Activated naive CD4-positive, alpha-beta T cell treated with anti-CD3 and anti-CD28 coated beads, Interleukin-2, amount 50 U/mL, for 16 hours (primary cell): ENCODE measurements at places on chromosomes 13 and 19.

GRCh38 chr13:24050796-24051715 is 109.5 kb upstream of the SPATA13 start:
- DNase-seq: no peak

DNA sequence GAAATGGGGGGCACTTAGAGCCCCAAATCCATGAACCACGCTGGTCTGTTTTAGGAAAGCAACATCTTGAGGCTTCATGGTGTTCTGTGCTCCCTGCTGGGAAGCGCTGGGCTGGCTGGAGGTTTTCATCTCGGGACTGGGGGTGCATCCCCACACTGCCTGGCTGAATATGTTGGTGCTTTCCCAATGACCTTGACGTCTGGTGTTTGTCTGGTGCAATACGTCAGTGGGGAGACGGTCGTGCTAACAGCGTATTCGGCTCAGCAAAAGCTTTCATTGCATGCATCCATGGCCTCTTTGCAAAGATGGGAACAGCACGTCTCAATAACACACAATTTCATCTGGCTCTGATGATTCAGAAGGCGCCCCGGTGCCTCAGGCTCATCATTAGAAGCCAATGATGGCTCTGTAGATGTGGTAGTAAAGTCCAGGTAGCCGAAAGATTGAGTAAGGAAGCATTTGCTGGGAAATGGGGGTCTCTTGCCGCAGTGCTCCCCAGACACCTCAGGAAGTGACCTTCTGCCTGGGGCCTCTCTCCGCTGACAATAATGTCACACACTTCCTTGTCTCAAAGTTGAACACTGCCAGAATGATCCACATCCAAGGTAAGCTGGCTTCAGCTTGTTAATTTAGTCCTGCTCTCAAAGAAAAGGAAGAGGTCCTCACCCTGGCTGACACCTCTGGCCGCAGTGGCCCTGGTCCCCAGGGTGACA is 97.7 kb downstream of the ING1 start:
- DNase-seq: no peak

GRCh38 chr19:7734220-7735203 is 2.6 kb upstream of the CLEC4G start:
- DNase-seq: no peak

- DNase-seq: no peak
Measured at GRCh38 chr13:110590577-110590976, 24.8 kb upstream of the NAXD start.

DNA sequence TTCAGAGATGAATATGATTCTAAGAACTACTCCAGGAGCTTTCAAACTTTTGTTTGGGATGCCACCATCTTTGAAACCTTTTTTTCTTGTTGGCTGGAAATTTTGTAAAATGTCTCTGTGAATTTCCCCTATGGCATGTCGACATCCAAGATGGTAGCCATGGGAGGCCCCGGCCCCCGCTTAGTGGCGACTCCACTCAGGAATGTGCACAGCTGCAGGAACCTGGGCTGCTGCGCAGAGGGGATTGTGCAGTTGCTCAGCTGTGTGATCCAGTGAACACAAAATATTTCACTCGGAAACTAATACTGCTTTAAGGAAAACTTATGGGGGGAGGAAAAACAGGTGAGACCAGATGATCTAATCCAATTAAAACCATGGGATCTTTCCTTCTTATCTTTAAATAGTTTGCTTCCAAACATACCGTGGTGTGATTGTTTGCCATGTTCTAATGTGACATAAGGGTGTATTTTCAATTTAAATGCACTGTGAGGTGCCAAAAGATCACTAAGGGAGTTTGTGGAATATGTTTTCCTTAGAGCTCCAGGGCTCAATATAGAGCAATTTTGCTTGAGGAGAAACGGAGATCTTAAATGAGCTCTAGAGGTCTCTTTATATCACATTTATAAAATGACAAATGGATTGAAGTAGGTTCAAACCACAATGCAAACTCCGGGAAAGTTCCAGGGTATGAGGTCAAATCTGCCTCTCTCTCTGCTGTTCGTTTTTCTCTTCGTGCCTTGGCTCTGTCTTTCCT is 497.7 kb downstream of the FGF9 start:
- no peak for DNase-seq

DNA sequence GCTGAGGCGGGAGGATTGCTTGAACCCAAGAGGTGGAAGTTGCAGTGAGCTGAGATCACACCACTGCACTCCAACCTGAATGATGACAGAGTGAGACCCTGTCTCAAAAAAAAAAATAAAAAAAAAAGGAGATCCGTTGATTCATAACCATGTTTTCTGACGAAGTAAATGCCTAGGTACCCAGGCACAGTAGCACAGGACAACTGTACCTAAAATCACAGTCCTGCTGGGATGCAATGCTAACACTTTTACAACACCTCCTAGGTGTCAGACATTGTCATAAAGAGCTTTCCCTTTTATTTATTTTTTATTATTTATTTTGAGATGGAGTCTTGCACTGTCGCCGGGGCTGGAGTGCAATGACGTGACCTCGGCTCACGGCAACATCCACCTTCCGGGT is 2.5 kb upstream of the TTC9B start:
- DNase-seq: no peak

DNA sequence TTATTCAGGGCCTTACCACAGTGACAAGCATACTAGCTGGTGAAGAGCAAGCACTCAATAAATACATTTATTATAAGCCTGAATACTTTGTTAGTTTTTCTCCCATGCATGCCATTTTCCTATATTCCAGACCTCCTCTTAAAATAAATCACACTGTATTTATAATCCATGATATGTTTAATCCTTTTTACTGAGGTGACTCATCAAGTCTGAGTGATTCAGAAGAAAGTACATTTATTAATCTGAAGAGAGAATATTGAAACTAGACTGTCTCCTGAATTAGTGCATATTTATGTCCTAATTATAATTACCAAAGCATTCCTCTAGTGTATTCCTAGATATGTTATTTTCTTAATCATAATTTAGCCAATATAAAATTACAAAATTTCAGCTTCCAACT is 323.3 kb downstream of the NALCN start:
- DNase-seq: no peak

DNA sequence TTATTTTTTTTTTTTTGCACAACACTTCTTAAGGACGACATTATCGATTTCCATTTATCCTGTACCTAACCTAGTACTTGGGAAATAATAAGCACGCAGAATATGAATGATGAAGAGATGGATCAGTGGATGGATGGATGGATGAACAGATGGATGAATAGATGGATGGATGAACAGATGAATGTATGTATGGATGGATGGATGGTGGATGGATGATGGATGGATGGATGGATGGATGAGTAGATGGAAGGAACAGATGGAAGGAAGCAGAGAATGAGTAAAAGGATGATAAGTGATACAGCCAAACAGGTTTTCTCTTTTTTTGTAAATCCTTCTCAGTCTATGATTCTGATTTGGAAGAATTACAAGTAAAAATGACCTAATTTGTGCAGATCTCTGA is 166.9 kb downstream of the COL4A1 start:
- DNase-seq: no peak

- DNase-seq: no peak
Measured at GRCh38 chr13:30313311-30313710, 6.0 kb upstream of the KATNAL1 start.

GRCh38 chr13:89751432-89751930 is 1596.0 kb upstream of the MIR17HG start:
- no peak for DNase-seq

DNA sequence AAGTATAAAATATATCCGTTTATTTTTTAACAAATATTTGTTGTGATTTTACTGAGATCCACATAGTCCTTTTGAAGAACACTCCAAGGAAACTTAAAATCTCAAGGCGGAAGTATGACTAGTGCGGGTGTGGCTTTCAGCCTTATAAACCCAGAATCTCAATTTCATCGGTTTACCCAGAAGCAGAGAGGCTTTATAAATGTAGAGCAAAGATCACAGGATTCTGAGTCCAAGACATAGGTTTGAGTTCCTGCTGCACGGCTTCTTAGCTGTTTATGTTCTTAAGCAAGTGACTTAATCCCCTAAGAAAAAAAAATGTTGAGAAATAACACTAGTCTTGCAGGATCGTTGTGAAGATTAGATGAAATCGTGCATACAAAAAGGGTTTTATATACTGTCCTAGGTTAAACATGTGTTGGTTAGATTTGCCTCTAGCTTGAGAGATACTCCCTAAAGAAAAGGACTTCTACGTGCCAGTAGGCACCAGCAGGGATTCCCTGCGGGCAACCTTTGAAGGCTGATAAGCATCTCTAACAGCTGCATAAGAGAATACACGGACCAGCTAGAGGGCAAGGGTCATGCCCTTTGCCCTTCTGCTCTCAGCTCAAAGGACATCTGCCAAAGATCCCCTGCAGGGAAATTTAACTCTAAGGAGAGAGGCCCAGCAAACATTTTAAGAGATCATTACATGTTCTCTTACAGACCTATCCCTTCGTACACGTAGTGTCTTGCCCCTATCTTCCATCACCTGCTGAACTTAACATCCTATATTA is 130.4 kb upstream of the MIR17HG start:
- no peak for DNase-seq

DNA sequence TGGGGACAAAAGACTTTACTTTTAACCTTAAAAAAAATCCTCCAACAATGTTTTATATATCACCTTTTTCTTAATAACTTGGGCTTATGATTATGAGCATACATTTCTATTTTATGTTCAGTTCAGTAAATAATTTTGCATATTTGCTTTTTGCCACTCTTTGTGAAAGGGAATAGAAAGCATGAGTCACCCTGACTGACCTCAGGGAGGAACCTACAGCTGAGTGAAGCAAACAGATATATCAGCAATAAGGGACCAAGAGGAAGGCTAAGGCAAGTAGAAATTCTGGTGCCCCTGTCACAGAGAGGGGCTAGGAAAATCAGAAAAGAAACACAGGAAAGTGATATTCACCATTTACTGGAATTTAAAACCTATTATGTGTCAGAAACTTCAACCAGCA is 37.2 kb upstream of the SOHLH2 start:
- DNase-seq: no peak

DNA sequence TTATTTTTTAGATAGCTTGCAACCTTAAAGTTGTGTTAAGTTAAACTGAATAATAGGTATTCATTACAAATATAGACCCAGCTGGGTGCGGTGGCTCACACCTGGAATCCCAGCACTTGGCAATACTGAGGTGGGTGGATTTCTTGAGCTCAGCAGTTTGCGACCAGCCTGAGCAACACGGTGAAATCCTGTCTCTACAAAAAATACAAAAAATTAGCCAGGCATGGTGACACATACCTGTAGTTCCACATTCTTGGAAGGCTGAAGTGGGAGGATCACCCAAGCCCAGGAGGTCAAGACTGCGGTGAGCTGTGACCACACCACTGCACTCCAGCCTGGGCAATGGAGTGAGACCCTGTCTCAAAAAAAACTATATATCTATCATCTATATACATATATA is 386.5 kb downstream of the PCDH17 start:
- no peak for DNase-seq

DNA sequence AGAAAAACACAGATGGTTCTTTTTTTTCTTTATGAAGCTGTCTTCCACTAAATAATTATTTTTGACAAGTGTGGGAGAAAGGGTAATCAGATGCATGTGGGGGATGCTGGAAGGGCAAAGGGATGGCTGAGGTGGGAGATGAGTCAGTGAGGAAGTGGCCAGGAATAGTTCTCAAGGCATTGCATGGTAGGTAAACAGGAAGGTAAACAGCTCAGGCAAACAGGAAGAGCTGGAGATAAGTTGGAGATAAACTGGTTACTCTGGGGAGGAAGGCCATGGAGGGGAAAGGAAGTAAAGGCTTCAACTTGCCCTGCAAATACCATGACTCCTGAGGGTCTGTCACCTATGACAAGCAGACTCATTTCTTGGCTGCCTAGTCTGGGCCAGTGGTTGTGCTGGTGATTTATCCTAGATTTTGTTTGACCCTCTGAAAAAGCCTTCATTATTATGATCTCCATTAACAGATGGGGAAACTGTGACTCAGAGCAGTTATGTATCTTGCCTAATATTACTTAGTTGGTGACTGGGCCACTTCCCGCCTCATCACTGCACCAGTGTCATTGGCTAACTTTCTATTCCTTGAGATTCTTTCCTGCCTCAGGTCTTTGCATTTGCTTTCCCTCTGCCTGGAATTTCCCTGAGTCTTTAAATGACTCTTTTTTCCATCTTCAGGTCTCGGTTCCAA is 17.1 kb downstream of the ACTL9 start:
- DNase-seq: no peak

- no peak for DNase-seq
Measured at GRCh38 chr19:10061717-10062310, 24.3 kb upstream of the SHFL start.

GRCh38 chr13:20408181-20408580 is 117.5 kb downstream of the CRYL1 start:
- no peak for DNase-seq
